ENCODE measurements at places on chromosomes 6 and 20. TPM values are rescaled to one million over a fixed set of nuclear protein-coding genes. Genes with fewer than 3 reads are reported as not detected.

- no peak for DNase-seq
These were observed 74.6 kb downstream of the PERP start for GRCh38 chr6:138032571-138032970.

- DNase-seq = no peak
These were observed 32.8 kb downstream of the APCDD1L start for GRCh38 chr20:58482416-58482815.

GRCh38 chr20:53625311-53626129, 31.9 kb upstream of the ZNF217 start:
- no peak for DNase-seq

- DNase-seq = no peak
These were observed 83.4 kb upstream of the FABP7 start for GRCh38 chr6:122696079-122696478.

DNA sequence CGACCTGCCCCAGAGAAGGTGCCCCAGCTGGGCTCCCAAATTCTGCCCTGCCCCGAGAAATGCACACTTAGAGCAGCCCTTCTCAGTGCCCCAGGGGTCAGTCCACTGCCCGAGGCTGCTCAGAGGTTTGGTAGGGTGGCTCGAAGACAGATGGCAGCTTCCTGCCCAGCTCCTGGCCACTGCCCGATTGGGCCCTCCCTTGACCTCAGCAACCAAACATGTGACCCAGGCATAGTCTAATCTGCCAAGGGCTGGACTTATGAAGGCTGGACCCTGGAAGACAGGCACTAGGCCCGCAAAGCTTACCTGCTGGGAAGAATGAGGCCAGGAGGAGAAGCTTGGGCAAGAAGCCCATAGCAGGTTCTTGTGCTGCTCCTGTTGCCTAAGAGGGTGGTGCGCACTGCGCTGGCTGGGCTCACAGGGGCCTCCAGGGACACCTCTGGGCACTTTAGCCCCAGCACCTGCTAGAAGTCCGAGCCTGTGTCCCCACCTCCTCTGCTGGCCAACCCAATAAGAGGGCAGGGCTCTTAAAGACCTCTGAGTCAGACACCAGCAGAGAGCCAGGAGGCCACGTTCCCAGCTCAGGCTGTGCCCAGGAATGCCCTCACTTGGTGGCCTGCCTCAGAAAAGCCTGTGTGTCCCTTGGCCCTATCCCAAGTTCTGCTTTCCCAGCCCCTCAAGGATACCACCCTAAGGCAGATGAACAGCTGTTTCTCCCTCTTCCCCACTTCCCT, 5.5 kb downstream of the SIGLEC1 start:
- DNase-seq = no peak

- no peak for DNase-seq
These were observed 123.0 kb upstream of the CEP162 start for GRCh38 chr6:84350397-84350796.

- no peak for DNase-seq
These were observed 321.2 kb upstream of the ADGRB3 start for GRCh38 chr6:68313911-68314310.

DNA sequence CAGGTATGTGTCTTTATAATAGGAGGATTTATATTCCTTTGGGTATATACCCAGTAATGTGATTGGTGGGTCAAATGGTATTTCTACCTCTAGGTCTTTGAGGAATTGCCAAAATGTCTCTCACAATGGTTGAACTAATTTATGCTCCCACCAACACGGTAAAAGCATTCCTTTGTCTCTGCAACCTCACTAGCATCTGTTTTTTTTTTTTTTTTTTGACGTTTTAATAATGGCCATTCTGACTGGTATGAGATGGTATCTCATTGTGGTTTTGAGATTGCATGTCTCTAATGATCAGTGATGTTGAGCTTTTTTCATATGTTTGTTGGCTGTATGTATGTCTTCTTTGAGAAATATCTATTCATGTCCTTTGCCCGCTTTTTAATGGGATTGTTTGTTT, 144.9 kb upstream of the RGS17 start:
- DNase-seq = no peak

GRCh38 chr6:35582315-35582714, 69.6 kb upstream of the TULP1 start:
- no peak for DNase-seq

GRCh38 chr6:36627801-36628246, 33.7 kb downstream of the SRSF3 start:
- DNase-seq = no peak

DNA sequence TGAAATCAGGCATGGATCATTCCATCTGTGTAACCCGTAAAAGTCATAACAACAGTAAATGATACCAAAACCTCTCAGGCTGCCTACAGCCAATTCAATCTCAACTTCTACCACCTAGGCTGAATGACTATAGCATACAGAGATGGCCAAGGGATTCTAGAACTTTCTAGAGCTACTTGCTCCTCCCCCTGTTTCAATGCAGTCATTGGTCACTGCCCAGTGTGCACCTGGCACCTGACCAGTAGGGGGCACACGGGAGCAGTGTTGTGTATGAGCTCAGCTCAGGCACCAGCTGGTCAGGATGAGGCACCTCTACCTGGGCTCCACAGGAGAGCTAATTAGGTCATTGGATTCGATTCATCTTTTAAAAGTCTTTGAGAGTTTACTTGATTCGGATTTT, 86.2 kb downstream of the PLEKHG1 start:
- DNase-seq = peak; percentile 73

DNA sequence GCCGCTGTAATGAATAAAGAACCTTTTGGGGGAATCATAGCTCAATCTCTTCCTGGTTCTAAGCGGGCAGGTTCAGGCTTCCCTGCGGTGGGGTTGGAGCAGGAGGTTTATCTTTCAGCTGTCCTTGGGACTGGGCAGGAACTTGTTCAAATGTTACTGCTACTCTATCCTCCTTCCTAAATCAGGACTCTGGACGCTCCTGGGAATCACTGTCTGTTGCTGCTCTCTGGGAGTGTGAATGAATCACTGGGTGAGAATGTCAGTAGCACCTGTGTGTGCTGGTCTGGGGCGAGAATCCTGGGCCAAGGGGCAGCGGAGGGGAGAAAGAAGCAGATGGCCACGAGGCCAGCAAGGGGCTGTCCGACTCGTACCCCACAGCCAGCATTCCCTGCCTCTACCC, 65.4 kb upstream of the ZNFX1 start:
- no peak for DNase-seq

DNA sequence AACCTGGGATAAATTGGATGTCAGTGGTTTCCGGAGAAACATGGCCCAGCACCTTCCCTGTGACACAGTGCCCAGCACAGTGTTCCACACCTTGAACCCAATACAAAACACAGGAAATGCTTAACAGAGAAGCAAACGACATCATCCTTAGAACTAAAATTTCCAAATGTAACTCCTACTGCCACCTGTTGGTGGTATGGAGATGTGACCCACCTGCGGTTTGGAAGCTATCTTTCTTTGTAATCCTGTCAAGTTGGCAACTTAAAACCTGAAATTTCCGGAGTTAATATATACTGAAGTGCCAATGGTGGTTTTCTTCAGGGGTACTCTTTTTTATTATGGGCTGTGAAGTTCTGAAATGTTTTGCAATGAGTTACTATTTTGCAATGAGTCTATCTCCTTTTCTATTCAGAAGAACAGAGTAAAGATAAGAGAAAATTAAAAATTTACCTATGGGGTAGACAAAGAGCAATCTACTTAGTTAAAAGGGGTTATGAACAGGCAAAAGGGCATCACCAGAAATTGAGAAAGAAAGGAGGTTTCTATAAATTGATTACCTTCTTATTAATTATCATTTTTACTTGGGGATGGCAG, 658.8 kb downstream of the PTPRT start:
- no peak for DNase-seq

DNA sequence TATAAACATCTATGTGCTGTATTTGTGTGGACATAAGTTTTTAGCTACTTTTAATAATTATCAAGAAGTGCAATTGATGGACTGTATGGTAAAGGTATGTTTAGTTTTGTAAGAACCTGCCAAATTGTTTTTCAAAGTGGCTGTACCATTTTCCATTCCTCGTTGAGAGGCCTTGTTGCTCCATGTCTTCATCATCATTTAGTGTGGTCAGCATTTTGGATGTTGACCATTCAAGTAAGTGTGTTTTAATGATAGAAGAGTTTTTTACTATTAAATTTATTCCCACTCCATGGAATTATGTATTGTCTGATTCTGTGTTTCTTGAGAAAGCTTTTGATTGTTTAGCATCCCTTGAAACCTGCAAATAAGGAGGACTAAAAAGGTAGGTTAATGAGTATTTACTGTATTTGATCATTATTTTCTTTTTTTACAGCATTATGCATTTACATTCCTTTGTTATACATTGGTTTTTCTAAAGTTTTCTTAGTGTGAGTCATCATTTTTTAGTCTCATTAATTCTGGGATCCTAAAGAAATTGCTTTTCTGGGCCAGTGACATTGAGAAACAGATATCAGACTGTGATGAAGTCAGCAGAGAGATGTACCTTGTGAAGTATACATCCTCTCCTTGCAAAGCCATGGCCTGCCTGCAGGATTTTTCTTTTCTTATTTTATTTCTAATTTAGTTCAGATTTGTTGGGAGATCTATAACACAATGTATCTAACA, 312.8 kb upstream of the PTCHD4 start:
- DNase-seq = no peak

DNA sequence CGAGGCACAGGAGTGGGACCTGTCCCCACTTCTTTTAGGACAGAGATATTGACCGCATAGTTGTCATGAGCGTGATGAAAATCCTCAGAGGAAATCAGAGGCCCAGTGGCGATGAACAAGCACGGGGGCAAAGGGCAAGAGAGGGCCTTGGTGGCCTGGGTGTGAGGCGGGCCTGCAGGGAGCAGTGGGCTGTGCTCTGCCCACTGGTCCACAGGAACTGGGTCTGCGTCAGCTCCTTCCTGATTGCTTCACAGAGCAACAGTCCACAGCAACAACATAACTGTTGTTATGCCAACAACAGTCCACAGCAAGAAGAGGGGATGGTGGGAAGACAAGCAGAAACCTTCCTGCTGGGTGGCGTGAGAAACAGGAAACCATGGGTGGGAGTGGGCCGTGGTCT, 335.6 kb downstream of the ZFAND3 start:
- DNase-seq = no peak

- DNase-seq = no peak
These were observed 566.2 kb upstream of the NRSN1 start for GRCh38 chr6:23559587-23560343.

DNA sequence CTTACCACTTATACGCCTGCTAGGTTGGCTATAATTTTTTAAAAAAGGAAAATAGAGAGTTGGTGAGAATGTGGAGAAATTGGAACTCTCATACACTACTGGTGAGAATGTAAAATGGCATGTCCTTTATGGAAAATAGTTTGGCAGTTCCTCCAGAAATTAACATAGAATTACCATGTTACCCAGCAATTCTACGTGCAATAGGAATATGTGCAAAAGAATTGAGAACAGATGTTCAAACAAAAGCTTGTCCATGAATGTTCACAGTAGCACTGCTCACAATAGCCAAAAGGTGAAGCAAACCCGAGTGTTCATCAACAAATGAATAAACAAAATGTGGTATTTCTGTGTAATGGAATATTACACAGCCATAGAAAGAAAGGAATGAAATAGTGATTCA, 592.2 kb downstream of the DHX35 start:
- no peak for DNase-seq

DNA sequence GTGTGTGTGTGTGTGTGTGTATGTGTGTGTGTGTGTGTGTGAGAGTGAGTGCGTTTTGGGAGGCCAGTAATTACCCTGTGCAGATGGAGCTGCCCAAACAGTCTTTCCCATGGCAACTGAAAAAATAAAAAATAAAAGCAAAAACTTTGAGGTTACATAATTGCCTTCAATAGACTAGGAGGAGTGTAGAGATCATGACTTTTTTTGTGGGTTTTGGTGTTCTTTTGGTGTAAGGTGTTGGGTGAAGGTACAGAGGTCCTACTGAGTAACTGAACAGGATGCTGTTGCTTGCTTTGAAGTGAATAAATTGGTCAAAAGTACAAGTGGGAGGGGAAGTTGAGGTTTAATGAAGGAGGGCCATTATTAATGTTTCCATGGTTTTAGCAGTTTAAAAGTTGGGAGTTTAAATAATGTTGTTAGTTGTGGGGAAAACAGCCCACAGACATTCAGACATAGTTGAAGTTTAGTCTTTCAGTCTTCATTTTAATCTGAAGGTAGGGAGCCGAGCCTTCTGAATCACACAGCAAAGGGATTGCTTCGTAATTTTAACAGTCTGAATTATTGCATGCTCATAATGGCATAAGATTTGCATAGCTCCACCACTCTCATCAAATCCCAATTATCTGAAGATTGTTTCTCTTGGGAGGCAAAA, 251.4 kb downstream of the PRL start:
- no peak for DNase-seq

Gene SEMG1
- not detected for polyA plus RNA-seq

Gene CAPN11
- polyA plus RNA-seq = not detected

Gene CST1
- polyA plus RNA-seq = not detected

Gene PET117
- polyA plus RNA-seq = 2.1 TPM

Gene RIPPLY2
- not detected for polyA plus RNA-seq

Gene CD93
- polyA plus RNA-seq = 0.81 TPM

Gene FAM217A
- not detected for polyA plus RNA-seq

Gene LY6G6F
- 0.32 TPM for polyA plus RNA-seq

Gene ELMO2
- polyA plus RNA-seq = 27.0 TPM
